ENCODE measurements at places on chromosomes 2 and 18.

GRCh38 chr2:200798514-200798913 lies 13.2 kb upstream of the BZW1 start:
- no peak for DNase-seq

DNA sequence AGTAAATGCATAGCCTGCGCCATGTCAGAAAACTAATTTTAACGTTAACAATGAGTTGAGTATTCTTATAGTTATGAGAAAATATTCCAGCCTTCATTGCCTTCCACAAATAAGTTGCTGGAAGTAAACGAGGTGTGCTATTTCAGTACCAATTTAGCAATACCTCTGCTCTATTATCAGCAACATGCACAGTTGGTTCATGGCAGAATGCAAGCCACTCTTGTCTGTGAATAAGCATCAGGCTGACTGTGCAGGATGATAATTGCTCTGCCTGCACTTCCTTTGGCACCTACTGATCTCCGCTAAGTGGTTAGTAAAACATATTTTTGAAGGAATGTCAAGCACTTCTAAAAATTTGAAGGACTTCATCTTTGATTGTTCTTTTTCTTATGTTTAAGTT lies 261.9 kb upstream of the SIX3 start:
- no peak for DNase-seq

DNA sequence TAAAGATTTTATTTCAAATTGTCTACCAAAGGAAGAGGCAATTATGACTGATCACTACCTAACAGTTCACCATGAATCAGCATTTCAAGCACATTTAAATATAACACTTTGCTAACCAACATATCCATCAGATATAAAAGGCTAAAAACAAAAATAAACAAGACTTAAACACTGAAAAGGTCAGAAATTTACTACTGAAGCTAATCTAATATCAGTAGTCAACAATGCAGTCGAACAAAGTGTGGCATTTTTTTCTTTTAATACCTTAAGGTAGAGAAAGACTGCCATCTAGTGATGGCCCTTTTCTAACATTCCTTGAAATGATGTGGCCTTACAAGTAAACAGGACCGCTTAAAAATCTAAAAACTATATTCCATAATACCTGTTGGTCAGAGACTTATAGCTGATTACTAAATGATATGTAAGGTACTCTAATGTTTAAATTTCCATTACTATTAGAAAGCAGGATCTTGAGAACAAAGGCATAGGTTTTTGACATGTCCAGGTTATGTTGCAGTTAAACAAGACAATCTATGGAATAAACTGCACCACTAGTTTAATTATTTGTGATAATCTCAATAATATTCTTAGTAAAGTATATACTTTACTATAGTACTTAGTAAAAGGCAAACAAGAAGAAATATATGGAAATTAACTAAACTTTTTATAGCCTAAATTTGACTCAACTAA lies 80.0 kb downstream of the EXOC6B start:
- DNase-seq = no peak

- DNase-seq = no peak
Observed at GRCh38 chr2:39492095-39492590, 55.1 kb upstream of the MAP4K3 start.

GRCh38 chr18:40437517-40437916 lies 1517.5 kb upstream of the PIK3C3 start:
- DNase-seq = no peak

DNA sequence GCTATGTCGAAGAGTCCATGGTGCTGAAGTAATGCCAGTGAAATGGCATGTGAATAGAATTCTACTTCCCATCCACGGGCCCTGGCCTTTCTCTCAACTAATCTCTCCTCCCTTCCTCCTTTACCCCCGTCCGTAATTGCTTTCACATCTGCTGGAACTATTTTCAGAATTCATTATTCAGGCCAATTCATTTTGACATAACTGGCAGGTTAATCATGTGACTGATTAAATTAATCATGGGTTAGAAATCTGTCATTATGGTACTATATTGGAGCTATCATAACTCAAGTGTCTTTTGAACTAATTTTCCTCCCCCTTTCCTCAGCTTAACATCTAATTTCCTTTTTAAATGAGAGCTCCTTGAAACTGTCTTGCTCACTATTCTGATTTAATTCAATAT lies 66.9 kb downstream of the ZDBF2 start:
- no peak for DNase-seq

DNA sequence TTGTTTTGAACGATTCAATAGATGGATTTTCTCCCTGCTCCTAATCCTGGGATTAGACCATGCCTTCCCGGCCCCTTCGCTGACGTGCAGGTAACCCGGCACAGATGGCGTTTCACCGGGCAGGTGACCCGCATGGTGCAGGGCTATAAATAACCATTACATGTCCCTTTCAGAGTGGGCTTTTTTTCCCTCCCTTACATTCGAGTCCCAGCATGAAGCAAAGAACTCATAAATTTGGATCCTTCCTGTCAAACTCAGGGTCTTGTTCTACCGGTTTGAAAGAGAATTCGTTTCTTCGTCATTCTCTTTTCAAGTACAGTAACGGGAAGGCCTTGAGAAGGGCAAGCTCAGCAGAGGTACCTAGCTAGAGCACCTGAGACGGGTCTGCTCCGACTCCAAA lies 46.1 kb downstream of the EDAR start:
- DNase-seq = no peak

DNA sequence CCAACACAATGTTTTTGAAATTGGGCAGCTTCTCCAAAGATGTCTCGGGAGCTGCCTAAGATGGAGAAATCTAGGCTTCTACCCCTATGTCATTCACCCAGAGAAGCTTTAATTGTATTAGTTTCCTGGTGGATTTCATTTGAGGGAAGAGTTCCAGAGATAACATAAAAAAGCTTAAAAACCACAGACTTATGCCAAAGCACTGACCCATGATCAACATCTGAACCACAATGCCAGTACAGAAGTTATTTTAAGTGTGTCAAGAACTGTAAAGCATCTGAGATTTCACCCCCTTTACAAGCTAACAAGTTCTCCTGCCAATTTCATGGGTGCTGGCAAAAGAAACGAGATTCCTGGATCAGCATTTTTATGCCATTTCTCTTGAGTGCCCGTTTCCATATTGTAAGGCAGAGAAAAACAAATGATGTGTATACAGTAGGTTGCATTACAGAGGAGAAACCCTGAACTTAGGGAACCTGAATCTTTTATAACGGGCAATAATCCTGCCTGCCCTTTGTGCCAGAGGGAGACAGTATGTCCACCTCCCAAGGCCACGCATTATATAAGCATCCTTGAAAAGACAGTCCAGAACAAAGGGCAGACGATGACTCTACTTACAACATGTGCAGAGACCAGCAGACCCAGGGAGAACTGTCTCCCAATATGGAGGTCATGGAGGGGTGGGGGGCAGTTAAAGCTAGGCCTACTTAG lies 44.1 kb downstream of the MREG start:
- DNase-seq = no peak

DNA sequence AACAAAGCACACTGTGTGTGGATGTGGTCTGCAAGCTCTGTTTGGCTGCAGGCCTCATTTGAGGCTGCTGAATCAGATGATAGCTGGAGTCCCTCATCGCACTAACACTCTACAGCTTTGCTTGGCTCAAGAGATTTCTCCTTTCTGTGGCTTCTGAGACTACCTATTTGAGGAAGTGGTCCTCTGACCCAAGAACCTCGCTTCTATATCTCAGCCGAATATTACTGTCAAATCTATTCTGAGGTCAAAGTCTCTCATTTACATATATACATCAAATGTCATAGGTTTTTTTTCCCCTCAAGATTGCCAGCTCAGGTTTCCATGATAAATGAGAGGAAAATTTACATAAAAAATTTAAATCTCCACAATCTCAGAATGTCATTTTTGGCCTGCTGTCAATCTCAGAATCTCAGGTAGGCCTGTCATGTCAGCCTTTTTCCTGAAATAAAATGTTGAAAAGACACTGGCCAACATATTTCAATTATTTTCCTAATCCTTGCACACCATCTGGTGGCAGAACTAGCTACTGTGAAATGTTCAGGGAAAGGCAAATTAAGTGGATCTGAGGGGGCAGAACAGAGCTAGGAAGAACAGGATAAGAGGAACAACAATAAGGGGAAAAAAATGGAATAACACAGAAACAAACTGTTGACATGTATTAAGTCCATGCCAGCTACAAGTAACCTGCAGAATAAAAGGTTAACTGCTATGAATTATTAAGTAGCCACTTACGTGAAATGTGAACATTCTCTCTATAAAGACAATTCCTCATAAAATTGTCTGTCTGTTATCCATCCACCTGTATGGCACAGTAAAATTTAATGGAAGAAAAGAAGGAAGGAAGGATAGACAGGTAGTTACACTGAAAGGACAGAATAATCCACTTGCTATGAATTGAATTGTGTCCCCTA lies 39.3 kb downstream of the AP1S3 start:
- DNase-seq = no peak

DNA sequence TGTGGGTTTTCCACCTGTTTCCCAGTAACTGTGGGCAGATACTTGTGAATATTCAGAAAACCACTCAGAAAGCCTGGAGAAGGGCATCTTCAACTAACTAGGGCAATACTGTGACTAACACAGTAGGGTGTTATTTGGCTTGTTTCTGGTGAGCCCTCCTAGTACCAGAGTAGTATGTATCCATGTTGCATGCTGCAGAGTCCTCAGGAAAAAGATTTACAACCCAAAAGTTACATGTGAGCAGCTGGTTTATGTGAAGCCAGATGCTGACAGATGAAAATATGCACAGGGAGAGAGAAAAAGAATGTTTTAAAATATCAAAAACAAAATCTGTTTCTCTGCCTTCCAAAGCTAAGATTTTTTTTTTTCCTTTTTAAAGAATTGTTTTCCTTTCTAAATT lies 333.2 kb upstream of the UBE2E3 start:
- DNase-seq = no peak

DNA sequence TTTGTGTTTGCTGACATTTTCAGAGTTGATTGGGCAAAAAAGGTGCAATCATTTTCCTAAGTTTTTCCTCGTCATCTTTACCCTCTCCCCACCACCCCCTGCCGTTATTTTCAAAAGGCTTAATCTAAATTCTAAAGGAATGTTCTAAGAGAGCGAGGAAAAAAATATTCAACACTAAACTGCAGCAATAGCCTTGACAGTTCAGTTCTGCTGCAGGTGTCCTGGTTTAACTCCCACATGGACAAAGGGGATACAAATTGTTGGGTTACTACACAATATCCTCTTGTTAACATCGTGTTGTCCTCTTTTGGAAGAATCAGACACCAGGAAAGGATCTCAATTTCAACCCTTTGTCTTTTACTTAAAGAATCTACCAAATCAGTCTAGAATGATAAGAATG lies 696.5 kb downstream of the NRXN1 start:
- no peak for DNase-seq

- DNase-seq = no peak
Observed at GRCh38 chr2:12666445-12666844, 50.3 kb upstream of the TRIB2 start.

DNA sequence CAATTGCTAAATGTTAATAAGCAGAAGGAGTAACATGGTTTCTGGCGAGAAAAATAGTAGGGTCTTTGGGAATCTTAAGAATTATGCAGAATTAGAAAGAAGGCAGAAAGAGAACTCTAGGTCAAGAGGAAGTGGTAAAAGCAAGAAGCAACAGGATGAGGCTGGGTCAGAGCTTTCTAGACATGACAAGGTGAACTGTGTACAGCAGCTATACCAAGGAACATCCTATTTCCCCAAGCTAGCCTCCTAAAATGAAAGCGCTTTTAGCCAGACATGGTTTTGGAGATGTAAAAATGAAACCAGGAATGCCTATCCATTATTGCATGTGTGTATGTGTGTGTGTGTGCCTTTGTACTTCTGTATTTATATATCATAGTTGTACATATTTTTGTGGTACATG lies 42.3 kb upstream of the STAT1 start:
- DNase-seq = no peak

GRCh38 chr18:24120676-24121075 lies 18.2 kb upstream of the CABYR start:
- DNase-seq = no peak

- DNase-seq = no peak
Observed at GRCh38 chr18:73717570-73717969, 430.1 kb downstream of the FBXO15 start.

GRCh38 chr18:51279367-51279984 lies 82.0 kb upstream of the MEX3C start:
- no peak for DNase-seq

DNA sequence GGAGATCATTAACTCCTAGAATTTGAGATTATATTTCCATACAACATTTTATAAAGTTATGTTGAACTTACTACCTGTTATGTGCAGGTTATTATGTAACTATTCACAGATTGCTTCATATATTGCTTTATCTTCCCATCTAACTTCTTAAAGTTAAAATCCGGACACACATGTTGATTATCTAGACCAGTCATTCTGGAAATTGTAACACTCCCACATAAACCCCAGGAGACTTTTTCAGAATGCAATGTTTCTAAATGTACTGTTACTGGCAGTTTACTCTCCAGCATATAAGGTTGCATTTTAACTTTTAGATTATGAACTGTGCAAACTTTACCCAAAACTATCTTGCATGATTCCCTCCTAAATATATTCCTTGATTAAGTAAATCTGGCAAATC lies 70.5 kb upstream of the FAM117B start:
- no peak for DNase-seq

DNA sequence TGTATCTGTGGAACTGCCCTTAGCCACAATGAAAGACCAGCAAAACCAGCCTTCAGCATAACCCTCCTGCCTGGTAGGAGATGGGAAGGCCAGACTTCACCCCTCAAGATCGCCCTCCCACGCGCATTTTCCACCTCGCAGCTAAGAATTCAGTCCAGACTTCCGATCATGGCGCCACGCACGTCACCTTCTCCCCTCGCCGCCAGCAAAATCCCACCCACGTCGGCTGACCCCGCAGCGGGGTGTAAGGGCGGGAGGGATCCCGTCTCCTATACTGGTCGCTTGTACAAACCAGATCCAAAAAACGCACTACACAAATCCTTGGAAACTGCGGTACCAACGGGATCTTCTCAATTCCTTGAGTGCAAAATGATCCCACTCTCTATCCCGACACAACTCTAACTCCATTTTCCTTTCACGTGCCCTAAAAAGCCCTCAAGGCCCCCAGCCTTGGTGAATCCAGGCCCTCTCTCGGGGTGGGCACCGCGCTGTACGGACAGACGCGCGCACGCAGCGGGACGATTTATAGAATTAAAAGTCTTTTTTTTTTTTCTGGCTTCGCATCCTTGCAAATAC lies 1.0 kb upstream of the BMPR2 start:
- DNase-seq = peak; percentile 72

- peak; percentile 60 for DNase-seq
Observed at GRCh38 chr2:199485732-199486335, 28.1 kb upstream of the SATB2 start.

DNA sequence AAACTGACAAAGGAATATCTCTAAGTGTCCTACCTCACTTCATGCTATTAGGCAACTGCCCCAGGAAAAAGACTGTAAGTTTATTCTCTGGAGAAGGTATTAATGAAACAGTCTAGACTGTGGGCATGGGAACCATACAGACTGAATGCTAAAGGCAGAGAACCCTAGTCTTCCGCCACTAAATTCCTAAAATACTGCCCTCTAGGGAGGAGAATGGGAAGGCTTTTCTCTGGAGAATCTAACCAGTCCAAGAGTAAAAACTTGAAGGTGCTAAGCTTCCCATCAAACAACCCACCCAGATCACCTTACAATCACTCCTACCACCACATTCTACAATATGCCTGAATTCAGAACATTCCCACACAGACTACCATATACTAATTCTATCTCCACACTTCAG lies 3.4 kb downstream of the SRBD1 start:
- DNase-seq = no peak

GRCh38 chr18:3248658-3249359 lies 1.2 kb downstream of the MYL12A start:
- no peak for DNase-seq

- no peak for DNase-seq
Observed at GRCh38 chr2:150188177-150188576, 299.3 kb downstream of the RND3 start.

- no peak for DNase-seq
Observed at GRCh38 chr2:160015746-160016145, 46.7 kb downstream of the PLA2R1 start.
